Spleen (tissue), 13 donors: ENCODE measurements at places on chromosomes 16 and 17. TPM values are rescaled to one million over a fixed set of nuclear protein-coding genes. Genes with fewer than 3 reads are reported as not detected.

- no peak for DNase-seq
Measured at GRCh38 chr16:10968498-10968897, 24.1 kb downstream of the CLEC16A start.

- DNase-seq, result no peak
Measured at GRCh38 chr17:4134721-4135120, 8.1 kb downstream of the ZZEF1 start.

GRCh38 chr16:25081702-25082101 is 29.8 kb upstream of the LCMT1 start:
- DNase-seq, result no peak

DNA sequence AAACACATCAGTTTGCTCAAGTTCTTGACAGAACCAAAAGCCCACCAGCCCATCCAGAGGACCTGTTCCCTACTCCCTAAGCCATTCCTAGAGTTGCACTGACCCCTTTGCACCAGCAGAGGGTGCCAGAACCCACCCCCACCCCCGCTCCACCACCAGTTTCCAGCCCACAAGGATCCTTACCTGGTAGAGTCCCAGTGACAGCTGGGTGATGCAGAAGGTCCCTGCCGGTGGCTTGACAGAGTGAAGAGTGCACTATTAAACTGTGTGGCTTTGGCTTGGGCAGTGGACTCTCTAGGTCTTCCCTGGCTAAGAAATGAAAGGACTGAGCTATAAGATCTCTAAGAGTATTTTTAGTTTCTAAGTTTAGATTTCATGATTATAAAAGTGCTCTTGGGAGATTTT is 73.3 kb upstream of the MTMR4 start:
- DNase-seq, result peak; percentile 81

- DNase-seq, result peak; percentile 89
Measured at GRCh38 chr16:85448557-85449190, 164.4 kb upstream of the GSE1 start.

- DNase-seq, result no peak
Measured at GRCh38 chr17:83180264-83180995, 101.0 kb downstream of the METRNL start.

DNA sequence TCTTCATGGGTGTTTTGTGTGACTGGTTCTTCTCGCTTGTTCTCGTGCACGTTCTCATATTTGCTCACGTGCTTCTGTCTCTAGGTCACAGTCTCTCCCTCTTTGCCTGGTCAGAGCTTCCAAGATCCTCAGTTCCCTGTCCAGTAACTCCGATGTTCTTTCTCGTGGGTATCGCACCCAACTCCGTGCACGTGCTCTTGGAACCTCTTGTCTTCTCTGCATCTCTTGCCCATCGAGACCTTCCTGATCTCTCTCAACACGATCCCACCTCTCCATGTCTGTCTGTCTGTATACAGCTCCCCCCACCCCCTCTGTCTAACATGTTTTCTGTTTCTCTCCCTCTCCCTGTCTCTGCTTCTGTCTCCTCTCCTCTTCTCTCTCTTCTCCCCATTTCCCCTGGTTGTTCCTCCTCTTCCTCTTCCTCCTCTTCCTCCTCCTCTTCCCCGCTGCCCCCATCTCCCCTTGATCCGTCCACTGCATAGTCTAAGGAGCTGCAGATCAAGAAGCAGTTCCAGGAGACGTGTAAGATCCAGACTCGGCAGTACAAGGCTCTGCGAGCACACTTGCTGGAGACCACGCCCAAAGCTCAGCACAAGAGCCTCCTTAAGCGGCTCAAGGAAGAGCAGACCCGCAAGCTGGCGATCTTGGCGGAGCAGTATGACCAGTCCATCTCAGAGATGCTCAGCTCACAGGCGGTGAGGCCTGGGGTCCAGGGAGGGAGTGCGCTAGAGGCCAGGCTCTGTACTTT is 6.1 kb downstream of the HIRIP3 start:
- DNase-seq, result peak; percentile 49

- DNase-seq, result no peak
Measured at GRCh38 chr16:20191566-20191965, 117.9 kb upstream of the GPR139 start.

DNA sequence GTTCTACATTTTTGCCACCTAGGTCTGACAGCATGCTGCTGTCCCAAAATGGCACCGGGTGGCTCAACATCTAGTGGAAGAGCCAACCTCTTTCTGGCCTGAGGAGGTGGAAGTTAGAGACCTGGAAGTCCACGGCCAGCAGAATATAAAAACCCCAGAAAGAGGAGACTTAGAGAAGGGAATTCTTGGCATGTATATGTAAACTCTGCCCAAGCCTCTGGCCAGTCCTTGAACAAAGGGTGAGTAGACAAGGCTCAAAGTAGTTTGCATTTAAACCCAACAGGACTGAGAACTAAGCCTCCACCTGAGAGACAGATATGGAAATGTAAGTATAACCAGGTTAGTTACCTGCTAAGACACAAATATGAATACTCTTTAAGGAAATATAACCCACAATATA is 210.3 kb downstream of the GRIN2A start:
- no peak for DNase-seq

- no peak for DNase-seq
Measured at GRCh38 chr17:40484285-40484972, 17.0 kb downstream of the TNS4 start.

DNA sequence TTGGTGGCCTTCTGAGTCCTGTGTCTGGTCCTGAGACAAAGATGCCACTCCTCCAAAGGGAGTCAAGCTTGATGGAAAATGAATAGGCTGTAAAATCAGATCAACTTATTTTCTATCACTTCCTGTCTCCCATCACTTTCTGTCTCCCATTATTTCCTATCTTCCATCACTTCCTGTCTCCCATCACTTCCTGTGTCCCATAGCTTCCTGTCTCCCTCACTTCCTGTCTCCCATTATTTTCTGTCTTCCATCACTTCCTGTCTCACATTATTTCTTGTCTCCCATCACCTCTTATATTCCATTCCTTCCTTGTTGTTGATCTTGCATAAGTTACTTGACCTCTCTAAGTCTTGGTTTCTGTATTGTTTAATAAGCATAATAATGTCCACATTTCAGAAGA is 418.5 kb upstream of the EEF2KMT start:
- DNase-seq, result no peak

- no peak for DNase-seq
Measured at GRCh38 chr16:21684199-21684598, 20.4 kb downstream of the OTOA start.

GRCh38 chr17:31339906-31340661 is 18.7 kb upstream of the EVI2A start:
- no peak for DNase-seq

DNA sequence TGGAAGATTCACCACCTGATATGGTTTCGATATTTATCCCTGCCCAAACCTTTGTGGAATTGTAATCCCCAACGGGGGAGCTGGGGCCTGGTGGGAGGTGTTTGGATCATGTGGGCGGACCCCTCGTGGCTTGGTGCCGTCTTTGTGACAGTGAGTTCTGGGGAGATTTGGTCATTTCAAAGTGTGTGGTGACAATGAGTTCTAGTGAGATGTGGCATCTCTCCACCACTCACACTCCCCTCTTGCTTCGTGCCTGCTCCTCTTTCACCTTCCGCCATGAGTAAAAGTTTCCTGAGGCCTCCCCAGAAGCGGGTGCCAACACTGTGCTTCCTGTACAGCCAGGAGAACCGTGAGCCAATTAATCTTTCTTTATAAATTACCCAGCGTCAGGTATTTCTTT is 9.7 kb downstream of the CCDC57 start:
- DNase-seq, result no peak

GRCh38 chr16:67250045-67250327 is 1.2 kb downstream of the SLC9A5 start:
- peak; percentile 41 for DNase-seq

DNA sequence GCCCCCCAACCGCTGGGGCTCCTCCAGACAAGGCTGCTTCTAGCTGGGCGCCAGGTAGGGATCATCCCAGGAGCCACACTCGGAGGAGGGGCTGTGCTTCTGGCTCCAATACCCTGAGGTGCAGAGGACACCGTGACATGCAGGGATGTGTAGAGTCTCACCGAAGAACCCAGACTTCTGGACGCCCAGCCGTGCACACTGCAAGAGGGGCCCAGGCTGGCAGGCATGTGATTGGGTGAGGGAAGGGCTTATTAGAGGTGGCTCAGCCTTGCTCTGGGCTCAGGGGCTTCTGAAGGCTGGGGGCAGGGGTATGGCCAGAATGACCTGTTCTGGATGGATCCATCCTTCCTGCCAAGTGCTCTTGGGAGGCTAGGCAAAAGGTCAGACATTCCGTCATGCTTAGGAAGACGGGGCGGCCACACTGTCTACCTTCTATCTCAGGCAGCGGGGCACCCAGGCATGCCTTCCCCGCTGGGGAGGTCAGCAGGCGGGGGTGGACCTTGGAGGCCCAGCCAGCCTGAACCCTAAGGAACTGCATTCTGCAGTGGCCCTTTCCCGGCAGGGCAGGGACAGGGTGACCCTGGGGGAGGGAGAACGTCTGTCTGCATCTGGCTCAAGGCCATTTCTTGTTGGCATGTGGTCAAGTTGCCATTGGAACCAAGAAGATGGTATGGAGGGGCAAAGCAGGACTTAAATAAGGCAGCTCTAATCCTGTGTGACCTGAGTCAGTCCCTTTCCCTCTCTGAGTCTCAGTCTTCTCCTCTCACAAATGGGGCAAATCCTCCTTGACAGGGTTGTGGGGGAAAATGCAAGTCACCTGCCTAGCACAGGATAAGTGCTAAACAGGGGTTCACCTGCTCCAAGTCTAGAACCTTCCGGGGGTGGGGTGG is 5.8 kb upstream of the ADGRG1 start:
- DNase-seq, result peak; percentile 67

DNA sequence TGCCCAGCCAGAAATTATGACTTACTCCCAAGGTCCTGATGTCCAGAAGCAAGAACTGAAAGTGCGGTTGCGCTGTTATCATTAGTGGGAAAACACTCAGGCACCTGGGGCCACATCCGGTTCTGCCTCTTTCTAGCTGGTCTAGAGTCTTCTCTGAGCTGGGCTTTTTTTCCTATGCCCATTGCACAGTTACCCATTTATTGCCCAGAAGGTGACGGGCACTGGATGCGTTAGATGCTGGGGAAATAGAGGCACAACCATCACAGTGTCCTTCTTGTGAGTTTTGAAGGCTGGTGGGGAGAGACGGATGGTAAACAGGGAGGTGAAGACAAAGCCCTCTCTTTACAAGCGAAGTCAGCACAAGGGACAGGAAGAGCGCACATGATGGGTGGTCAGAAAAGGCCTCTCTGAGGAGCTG is 37.7 kb downstream of the PLCG2 start:
- DNase-seq, result peak; percentile 78

DNA sequence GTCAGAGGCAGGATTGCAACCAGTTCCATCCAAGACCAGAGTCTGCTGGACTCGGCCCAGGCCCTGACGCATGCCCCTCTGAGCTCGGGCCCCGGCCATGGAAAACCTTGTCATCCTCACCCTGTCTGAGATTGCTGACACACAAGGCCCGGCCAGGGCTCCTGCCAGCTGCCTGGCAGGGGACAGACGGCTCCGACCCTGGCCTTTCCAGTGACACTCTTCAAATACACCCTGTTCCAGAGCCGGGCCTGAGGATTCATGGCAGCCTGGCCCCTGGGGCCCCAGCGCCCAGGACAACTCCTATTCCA is 3.2 kb upstream of the PABPN1L start:
- no peak for DNase-seq

DNA sequence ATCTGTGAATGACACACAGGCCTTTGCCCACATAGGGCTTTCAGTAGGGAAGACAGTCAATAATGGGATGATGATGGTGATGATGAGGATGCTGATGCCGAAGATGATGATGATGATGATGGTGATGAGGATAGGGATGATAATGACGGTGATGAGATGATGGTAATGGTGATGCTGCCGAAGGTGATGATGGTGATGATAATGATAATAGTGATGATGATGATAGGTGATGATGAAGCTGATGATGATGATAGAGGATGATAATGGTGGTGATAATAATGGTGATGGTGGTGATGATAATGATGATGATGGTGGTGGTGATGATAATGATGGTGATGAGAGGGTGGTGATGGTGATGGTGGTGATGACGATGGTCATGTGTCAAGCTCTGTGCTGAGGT is 12.9 kb downstream of the FOXL1 start:
- no peak for DNase-seq

DNA sequence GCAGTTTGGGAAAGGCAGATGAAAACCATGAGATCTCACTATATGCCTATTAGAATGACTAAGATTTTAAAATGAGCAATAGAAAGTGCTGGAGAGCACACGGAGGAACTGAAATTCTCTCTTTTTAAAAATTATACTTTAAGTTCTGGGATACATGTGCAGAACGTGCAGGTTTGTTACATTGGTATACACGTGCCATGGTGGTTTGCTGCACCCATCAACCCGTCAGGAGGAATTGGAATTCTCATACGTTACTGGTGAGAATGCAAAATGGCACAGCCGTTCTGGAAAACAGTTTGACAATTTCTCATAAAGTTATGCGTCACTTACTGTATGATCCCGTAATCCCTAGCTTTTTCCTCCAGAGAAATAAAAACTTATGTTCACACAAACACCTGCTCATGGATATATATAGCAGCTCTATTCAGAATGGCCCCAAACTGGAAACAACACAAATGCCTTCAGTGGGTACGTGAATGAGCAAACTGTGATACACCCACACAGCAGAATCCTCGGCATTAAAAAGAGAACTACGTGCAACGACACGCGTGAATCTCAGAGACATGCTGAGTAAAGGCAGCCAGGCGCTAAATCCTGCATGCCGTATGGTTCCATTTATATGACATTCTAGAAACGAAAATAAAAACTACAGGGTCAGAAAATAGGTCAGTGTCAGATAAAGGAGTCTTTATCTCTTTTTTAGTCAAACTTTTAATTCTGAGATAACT is 11.8 kb downstream of the PIK3R6 start:
- DNase-seq, result no peak

GRCh38 chr16:55499951-55500529 is 8.8 kb upstream of the LPCAT2 start:
- no peak for DNase-seq

DNA sequence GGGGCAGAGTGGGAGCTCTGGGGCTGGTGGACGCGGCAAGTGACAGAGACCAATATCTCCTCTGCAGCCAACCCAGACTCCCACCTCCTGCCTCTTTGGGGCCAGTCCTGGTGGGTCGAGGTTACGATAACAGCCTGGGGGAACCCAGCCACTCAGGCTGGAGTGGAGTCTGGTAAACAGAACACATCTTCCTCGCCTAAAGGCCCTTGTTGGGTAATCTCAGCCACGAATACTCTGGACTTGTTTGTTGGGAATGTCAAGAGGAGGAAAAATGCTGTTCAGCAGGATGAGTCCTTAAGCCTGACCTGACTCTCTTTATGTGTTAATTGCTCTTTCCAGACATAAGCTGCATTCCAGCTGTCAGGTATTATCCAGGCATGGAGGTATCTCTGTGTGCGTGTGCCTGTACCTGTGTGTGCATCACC is 8.0 kb upstream of the SPNS2 start:
- no peak for DNase-seq

The MYO15A gene
- 0.92 TPM for total RNA-seq

The NPIPA8 gene
- 1.7 TPM for total RNA-seq

The SMIM22 gene
- total RNA-seq, result not detected

The CLEC19A gene
- not detected for total RNA-seq

The MIS12 gene
- total RNA-seq, result 20.8 TPM

The VPS25 gene
- total RNA-seq, result 34.5 TPM

The SEC14L5 gene
- total RNA-seq, result 0.87 TPM

The KRTAP2-3 gene
- not detected for total RNA-seq

The TNFRSF13B gene
- 25.1 TPM for total RNA-seq
